ENCODE measurements at places on chromosomes 13 and 19.

DNA sequence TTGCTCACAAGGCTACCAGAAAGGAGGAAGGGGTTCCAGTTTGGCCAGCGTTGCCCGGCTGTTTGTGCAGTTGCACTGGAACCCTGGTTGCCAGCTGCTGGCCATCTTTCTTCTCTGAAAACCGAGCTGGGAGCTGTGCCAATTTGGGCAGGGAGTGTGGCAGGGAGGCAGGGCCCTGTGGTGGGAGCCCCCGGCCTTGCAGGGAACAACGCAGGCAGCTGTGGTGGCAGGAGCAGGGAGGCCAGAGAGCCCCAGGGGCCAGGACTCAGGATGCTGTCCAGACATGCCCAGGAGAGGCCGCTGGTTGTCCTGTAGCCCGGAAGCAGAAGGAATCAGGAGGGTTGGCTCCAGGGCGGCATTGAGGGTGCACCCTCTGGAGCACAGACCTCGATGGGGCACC lies 4.8 kb downstream of the KMT5C start:
- no peak for DNase-seq

DNA sequence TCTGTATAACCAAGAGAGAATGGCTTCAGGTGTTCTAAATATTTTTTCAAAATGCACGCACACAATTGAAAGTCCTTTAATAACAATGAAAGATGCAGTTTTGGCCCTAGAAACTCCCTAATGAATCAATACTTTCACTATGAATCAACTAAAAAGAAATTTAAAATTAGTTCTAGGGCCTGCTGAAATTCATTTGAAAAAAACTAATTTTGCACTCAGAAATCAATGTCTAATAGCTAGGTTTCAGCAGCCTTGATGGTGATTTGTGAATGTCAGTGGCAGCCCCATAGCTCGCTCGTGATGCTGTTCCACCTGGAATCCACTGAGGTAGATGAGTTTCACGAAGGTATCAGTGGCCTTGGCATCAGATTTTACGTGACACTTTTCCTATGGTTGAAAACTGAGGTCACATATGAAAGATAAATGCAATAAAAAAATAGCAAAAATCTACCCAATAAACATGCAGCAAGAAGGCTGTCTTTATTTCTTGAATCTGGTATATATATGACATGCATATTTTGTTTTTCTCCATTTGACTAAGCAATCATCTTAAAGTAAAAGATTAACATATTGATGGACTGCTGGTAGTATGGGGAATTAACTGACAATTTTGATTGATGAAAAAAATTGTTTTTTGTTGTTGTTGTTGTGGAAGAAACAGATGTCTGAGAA lies 141.0 kb downstream of the AKAP11 start:
- DNase-seq = no peak

- no peak for DNase-seq
Measured at GRCh38 chr19:45508861-45509691, 1.8 kb downstream of the VASP start.

DNA sequence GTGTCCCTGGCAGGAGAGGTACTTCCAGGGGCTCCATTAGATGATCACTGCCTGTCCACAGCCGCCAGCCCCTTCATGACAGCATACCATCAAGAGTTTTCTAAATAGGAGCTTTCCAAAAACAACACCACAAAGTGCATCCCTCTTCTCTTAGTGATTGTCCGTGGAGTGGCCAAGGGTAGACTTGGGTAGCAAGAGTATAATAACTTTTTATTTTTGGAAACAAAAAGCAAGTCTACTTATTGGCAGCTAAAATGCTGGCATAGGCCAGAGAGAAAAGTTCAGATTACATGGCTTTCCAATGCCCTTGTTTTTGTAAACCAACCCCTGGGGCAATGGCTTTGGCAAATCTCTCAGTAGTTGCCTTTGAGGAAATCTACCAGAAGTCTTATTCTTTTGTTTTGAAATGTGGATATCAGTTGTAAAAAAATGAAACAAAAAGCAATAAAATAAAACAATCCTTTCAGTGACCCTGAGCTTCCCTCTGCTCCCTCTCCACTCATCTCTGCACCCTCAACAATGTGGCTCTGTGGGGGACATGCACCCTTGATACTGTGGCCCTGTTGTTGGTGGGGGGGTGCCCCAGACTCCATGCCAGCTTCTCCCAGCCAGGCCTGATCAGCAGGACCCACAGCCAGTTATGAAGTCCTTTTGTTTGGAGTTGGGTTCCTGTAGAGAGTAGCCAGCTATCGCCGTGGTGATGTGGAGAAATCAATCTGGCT lies 294.1 kb downstream of the DLEU7 start:
- no peak for DNase-seq

DNA sequence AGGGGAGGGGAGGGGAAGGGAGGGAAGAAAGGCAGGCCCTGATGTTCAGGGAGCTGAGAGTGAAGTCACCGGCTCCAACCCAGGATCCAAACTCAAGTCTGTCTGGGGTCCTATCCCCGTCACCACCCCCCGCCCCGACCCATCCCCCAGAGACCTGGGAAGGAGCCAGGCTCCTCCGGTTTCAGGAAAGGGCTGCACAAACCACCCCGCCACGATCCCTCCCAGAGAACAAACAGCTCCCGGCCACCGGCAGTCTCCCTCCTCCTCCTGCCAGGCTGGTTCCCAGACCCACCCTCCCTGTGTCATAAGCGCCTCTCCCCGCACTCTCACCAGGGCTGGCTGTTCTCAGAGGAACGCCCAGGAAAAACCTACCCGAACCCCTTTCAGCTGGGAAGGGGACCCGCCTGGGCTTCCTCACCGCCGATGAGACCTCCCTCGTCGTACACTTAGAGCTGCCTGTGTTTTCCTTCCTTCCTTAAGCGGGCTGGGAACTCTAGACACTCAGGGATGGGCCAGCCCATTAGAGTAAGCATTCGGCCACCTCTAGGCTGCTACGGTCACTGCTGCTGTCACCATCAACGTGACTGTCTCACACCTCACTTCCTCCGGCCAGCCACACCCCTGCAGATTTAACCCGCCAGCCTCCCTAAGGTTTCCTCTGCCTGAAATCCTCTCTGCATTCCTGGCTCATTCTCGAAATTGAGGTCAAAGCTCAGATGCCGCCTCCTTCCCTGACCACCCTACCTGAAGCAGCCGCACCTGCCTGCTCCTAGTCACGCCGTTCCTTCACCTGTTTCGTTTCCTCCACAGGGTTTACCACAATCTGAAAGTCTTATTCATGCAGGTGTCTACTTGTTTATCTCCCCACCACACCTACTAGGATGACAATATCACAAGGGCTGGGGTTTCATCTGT lies 6.3 kb upstream of the RDH13 start:
- no peak for DNase-seq

DNA sequence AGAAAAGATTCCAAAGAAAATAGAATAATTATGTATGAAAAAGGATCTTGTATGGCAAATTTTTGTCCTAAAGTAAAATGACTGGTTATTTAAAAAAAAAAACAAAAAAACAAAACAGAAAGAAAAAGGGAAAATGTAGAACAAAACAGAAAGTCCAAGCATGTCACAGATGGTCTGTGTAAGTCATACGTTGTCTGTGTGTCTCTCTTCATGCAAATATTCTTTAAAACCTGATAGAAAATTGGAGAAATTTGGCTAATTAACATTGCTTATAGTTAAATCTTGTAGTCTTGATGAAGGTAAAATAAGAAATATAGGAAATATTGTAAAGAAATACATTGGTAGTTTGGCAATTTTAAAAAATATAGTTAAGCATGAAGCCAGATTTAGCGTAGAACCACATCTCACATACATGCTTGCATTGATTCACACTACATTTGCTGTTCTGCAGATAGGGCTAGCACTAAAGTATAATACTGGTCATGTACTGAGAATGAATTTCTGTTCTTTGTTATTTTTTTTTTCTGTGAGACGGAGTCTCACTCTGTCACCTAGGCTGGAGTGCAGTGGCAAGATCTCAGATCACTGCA lies 58.4 kb downstream of the SPRYD7 start:
- DNase-seq = no peak

GRCh38 chr19:48444936-48445200 lies 915 bp upstream of the GRWD1 start:
- no peak for DNase-seq

GRCh38 chr13:102933122-102933521 lies 87.3 kb downstream of the ERCC5 start:
- no peak for DNase-seq

DNA sequence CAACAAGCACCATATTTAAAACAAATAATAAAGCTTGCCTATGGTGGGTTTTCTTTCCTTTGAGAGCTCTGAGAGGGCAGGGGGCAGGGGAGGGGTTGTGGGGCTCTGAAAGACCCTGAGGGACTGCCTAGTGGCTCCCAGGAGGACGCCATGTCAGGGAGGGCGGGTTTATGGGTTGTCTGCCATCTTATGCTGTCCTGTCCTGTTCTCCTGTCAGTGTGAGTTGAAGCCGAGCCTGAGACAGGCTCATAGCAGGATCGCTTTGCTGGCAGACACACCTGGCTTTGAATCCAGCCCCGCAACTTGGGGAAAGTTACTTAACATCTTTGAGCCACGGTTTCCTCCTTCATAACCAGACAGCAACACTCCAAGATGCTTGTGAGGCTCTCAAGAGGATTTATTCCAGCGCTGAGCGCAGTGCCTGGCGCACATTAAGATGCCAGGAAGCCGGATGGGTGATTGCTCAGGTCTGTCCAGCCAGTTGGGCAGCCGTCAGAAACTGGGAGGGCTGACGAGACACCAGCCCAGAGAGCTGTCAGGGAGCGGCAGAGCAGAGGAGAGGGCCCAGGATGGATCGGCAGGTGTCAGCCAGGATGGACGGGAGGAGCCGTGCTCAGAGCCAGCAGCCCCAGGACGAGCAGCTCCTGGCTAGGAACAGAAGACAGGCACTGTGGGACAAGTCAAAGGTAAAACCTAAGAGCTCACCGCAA lies 36.8 kb upstream of the C1QTNF9 start:
- no peak for DNase-seq

DNA sequence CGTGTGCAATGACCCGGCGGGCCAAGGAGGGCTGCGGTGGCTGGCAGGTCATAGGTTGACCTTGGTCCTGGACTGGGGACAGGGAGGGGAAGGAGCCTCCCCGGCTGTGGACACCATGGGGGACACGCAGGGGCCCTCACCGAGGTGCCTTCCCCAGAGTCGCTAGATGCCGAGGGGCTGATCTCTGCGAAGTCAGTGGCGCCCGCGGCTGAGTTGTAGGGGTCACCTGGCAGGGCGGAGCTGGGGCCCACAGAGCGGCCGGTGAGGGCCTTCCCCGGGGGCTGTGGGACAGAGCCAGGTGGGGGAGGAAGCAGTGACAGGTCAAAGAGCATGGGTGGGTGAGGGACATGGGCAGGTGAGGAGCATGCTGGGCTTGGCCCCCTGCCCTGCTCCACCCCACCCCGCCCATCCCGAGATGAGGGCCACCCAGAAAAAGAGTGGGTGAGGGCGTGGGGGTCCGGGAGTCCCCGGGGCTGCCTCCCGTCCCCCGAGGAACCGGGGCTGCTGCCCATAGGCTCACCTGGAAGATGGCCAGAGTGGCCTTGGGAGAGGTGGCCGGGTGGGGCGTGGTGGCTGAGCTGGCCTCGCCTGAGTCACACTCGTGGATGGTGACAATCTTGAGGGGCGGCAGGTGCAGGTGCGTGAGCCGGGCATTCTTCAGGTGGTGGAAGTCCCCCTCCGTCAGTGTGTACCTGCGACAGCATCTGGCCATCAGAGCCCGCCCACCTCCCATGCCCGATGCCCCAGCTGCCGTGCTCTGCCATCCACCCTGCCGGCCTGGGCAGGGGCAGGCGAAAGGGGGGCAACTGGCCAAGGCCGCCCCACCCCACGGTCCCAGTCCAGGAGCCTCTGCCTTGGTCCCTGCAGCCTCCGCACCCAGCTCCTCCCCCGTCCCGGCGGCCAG lies 3.5 kb downstream of the CBARP start:
- DNase-seq = no peak

DNA sequence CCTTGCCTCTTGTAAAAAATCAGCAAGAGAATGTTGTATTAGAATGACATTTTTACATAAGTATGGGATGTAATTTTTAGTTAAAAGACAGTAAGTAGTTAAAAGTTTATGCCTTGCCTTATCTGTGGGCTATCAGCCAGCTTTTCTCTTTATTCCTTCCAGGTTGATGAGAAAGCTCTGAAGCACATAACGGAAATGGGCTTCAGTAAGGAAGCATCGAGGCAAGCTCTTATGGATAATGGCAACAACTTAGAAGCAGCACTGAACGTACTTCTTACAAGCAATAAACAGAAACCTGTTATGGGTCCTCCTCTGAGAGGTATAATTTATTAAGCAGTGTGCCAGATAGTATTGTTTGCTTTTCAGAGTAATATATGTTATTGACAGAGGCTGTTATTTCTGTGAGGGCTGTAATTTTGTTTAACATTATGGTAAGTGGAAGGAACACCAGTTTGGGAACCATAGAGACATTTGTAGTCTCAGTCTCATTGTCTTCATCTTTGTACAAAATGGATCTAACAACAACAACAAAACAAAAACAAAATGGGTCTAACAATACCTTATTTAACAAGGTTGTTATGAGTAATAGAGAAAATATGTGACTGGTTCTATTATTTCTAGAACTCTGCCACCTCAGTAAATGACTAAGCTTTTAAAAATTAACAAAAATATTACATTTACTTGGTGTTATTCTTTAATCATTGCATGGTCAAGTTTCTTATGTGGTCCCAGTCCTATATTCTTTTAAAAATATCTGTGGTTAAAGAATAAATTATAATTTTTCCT lies 112.8 kb downstream of the TDRD3 start:
- no peak for DNase-seq

DNA sequence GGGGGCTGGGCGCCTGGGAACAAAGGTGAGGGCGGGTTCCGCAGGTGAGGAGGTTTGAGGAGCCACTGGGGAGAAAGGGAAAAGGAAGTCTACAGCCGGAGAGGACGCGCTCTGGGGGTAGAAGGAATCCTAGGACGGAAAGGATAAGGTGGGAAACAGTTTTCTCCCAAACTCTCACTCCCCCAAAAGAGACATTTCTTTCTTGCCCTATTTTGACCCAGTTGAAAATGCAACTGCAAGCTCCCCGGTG lies 651 bp upstream of the POLR1D start:
- no peak for DNase-seq

GRCh38 chr19:35030257-35031071 lies at the start of gene SCN1B:
Gene SCN1B, plus strand, starts transcription at chr19:35030470. Its CDS starts 351 bp downstream, at chr19:35030821.
- DNase-seq = peak; percentile 31

DNA sequence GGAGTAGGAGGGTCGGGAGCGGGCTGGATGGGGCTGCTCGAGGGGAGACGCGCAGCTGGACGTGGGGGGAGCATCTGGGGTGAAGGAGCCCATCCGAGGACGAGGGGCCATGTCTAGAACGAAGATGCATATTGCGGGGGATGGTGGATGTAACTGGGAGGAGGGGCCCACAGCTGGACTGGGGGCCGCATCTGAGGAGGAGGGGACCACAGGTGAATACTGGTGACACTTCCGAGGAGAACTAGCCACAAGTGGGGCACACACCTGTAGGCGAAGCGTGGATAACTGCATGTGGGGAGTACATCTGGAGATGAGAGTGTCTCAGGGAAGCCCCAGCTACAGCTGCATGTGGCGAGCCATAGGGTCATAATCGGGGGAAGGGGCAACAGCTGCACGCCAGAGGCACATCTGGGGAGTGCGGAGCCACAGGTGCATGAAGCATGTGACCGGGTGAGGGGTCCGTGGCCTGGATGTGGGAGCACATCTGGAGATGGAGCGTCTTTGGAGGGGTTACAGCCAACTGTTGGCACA lies 402 bp downstream of the ZSWIM9 start:
- no peak for DNase-seq

All from stimulated activated CD8-positive, alpha-beta memory T cell treated with anti-CD3 and anti-CD28 coated beads, Interleukin-2, amount 100 ng/mL, for 1 hour (primary cell).